CD4-positive, alpha-beta T cell treated with Interleukin-10 for 1 hour (primary cell): ENCODE measurements at places on chromosomes 16 and 17.

DNA sequence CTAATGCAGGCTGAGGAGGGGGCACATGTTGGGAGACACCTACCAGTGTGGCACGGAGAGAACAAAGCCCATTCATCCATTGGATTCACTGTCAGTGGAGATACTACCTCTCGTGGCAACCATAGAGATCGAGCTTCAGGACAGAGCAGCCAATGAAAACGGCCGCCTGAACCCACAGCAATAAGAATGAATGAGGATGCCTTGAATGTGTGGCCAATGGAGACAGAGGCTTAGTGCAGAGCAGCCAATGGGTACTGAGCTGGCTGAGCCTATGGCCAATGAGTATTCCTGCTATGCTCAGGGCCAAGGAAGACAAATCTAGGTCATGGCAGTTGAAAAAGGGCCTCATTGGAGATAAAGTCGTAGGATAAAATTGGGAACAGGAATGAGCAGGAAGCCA, 10.9 kb downstream of the ARHGEF15 start:
- no peak for DNase-seq

DNA sequence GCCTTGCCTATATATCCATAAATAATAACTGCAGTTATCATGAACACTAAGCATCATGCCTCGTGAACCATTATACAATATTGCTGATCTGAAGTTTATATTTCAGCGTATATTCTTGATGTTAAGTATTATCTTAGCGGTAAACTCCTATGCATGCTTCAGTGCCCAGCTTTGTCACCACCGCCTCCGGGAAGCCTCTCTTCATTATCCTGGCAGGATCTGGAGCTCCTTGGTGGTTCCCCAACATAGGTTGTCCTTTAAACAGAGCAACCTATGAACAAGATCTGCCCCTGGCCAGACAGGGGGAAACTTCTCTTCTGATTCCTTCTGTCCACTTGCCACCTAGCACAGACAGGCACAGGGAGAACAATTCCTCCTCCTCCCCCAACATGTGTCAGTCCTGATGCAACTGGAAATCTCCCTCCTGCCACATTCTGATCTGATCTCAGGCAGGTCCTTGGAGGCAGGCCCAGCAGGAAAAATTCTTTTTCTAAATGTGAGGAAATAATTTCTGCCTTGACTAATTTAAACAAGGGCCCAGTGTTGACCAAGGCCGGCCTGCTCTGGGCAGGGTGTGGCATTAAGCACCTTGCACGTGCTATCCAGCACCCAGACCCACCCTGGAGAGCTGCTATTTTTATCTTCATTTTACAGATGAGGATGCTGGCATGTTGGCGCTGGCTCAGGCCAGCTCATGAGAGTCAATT, 22.4 kb downstream of the SPNS2 start:
- no peak for DNase-seq

DNA sequence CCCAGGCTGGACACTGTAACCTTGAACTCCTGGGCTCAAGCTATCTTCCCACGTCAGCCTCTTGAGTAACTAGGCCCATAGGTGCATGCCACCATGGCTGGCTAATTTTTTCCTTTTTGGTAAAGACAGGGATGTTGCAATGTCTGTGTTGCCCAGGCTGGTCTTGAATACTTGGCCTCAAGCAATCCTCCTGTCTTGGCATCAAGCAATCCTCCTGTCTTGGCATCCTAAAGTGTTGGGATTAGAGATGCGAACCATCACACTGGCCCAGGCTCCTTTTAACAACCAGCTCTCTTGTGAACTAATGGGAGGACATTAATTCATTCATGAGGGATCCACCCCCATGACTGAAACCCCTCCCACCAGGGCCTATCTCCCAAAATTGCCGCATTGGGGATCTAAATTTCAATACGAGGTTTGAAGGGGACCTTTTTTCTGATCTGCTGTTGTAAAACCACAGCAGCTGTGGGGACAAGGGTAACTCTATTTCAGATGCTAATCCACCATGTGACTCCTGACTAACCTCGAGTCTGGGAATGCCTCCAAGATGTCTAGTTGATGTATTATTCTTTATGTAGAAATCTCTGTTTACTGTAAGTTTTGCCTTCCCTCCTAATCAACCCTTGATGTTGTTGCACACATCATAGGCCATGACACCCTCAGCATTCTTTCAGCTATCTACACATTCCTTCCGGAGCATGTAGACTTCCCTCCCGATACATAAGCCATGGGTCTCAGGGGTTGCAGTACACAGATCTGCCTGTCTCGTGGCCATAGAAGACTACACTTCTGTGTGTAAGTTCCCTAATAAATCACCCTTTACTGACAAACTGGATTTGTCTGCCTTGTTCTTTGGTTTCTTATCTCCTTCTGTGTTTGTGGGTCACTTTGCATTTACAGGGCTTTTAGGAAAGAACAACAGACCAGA, 37.6 kb downstream of the RNF112 start:
- DNase-seq = no peak

DNA sequence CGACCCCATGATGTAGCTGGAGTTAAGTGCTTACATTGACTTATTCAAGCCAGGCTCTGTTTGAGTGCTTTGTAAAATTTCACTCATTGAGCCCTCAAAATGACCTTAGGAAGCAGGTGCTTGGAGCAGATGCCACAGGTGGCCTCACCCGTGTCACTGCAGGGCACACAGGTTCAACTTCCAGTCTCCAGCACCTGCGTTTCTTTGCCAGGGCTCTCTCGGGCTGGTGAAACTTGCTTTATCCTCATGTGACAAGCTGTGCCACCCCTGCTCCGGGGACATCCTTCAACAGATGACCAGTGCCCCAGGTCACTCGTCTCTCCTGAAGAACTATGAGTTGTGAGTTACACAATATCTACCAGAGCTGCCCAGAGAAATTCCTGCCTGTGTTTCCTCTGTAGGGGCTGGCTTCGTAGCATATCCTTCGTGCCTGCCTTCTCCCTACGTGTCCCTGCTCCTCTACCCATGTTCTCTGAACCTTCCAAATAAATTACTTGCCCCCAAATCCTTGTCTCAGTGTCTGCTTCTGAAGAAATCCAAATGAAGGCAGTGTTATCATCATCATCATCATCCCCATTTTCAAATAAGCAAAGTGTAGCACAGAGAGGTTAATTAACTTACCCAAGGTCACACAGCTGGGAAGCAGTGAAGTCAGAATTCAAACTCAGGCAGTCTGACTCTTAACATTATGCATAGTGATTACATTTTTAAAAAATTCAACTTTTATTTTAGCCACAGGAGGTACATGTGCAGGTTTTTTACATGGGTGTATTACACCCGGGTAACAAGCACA, 352.5 kb downstream of the NPIPA8 start:
- DNase-seq = no peak

- no peak for DNase-seq
These were observed 178.5 kb upstream of the RPL38 start for GRCh38 chr17:74024871-74025531.

GRCh38 chr16:4766875-4767628, at the start of gene ZNF500:
TSS of gene ZNF500 (minus strand) at chr16:4767162. CDS start at chr16:4765978, 1,184 bp downstream.
- DNase-seq = peak; percentile 97

DNA sequence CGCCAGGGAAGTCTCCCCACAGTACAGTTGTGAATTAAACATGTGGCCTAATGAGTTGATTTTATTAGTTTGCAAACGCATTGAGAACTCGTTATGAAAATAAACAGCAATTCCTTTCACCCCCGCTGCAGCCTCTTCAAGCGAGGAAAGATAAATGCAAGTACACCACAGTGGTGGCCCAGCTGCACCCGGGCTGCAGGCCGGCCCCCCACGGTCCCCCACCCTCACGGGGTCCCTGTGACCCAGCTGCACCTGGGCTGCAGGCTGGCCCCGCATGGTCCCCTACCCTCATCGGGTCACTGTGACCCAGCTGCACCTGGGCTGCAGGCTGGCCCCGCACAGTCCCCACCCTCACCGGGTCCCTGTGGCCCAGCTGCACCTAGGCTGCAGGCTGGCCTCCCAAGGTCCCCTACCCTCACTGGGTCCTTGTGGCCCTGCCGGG, 32.2 kb downstream of the SDK2 start:
- DNase-seq = no peak

DNA sequence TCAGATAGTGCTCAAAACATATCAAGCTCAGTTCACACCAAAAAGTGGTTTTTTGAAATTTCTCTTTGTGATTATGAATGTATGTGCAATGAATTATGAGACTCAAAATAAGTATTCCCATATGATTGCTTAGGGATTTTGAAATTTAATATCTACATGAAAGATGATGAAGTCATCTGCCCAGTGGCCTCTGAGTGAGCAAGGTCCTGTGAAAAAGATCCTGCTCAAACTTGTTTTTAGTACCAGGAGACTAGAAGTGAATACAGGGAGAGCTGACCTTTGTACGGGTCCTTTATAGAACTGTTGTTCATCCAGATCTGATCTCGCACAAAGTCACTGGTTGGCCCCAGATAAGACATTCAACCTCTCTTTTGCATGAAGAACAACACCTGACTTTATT, 151.9 kb upstream of the MAF start:
- DNase-seq = no peak

DNA sequence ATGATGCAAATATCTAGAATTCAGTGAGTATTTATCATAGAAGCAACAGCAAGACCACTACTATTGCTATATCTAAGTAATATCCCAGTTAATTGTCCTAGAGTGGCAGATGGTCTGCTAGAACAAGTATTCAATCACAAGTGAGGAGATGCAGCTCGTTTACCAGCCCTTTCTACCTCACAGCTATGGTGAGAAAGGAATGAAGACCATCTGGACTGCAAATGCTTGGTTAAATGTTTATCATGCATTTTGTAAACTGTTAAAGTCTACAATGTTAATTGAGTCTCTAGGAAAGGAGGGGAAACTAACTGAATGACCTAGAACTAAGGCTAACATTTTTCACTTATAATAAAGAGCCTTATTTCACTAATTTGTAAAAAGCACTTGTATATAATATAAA, 52.5 kb downstream of the CNOT1 start:
- DNase-seq = no peak

DNA sequence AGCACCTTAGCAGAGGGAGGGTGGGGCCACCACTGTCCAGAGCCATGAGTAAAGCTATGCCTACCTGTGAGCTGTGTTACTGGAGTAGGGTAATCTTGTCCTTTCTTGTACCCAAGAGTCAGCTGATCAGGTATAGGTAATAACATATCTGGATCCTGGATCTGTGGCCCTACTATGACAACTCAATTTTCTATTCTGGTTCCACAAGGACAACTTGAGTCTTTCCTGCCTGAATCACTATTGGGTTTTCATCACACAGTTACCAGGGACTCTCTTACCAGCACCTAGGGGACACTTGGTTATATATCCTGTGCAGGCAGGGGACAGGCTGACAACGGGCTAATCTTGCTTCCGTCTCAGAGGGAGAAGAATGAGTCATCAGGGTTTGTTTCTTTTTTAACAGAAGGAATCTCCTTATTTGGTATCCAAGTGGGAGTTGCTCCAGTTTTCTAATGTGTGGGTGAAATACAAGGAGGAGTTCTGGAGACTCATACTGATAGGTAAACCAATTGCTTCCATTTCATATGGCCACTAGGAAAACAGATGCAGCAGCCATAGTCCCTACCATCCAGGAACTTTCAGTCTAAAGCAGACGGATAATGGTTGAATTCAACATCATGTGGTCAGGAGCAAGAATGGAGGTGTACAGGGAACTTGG, 6.8 kb downstream of the ZNF267 start:
- peak; percentile 64 for DNase-seq

GRCh38 chr17:57357392-57357784, 101.1 kb downstream of the MSI2 start:
- DNase-seq = no peak

GRCh38 chr16:57472665-57473060, 10.2 kb downstream of the POLR2C start:
- no peak for DNase-seq

DNA sequence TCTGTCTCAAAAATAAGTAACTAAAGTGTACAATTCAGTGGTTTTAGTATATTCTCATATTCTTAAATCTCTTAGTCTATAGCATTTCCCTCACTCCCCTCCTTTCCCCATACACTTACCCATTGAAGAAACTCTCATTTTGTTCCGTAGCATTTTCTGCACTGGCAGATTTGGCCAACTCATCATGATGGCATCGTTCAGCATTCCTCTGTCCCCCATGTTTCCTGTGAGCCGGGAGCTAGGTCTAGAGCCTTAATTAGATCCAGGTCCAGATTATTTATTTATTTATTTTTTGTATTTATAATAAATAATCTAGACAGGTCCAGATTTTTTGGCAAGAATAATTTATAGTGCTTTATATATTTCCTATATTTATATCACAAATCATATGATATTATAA, 31.0 kb downstream of the HEATR3 start:
- no peak for DNase-seq

- peak; percentile 31 for DNase-seq
These were observed 914 bp downstream of the MAP1LC3B start for GRCh38 chr16:87392821-87393679.
